ENCODE measurements at places on chromosomes 2 and 18. TPM values are rescaled to one million over a fixed set of nuclear protein-coding genes. Genes with fewer than 3 reads are reported as not detected.
A peak's percentile ranks its signal among the peaks of the same experiment; 100 is the strongest.

- H3K36me3 ChIP-seq: no peaks in the 10 kb centered on the region
- H3K4me3 ChIP-seq: no peak overlapping the region
- no peak overlapping the region for H3K27ac ChIP-seq
- no peaks in the 10 kb centered on the region for H3K4me1 ChIP-seq
Observed at GRCh38 chr2:232681527-232681926, 15.6 kb upstream of the GIGYF2 start.

GRCh38 chr2:207107551-207107950 is 58.2 kb downstream of the KLF7 start:
- peak overlapping the region; percentile 38 for H3K27ac ChIP-seq
- H3K4me1 ChIP-seq: peaks cover 11% of the 10 kb centered on the region
- peak; percentile 36 for DNase-seq
- no peaks in the 10 kb centered on the region for H3K36me3 ChIP-seq
- no peaks in the 10 kb centered on the region for H3K27me3 ChIP-seq

DNA sequence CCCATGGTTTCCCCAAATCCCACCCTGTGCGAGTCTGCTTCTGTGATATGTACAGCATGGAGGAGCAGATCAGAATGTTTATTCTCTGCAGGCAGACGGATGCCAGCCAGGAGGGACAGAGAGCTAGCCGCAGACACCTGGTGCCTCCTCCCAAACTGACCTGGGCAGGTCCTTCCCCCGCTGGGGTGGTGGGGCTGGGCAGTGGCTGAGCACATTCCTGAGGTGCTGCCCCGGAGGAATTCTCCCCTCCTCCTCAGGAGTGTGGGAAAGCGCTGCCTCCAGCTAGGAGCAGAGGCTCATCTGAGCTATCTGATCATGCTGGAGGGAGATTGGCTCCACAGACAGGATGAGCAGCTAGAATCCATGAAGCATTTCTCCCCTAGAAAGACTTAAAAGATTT is 21.7 kb downstream of the C2orf92 start:
- H3K27me3 ChIP-seq: no peaks in the 10 kb centered on the region
- H3K27ac ChIP-seq: no peak overlapping the region
- DNase-seq: no peak

Gene GPR45
- total RNA-seq: 0.43 TPM

Gene AMER3
- not detected for total RNA-seq

Measured in SJCRH30 (cell line).